Left kidney (tissue), 8 donors: ENCODE measurements at places on chromosomes 12 and 14.

DNA sequence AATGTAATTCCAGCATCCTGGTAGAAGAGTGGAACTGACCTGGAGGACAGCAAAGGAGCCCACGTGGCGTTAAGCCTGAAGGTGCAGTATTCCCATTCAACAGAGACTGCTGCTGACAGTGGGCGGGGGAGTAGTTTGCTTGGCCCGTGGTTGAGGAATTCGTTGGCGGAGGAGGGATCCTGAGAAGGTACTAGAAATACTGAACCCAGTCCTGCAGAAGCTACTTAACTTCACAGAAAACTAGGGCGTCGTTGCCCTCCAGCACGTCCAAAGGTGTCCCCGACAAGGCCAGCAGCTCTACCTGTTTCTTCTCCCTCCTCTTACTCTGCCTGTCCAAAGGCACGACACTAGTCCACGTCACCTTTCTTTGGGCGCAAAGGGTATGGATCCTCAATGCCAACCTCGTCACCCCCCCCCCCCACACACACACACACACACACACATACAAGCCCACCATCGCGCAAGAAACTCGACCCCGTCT, 303 bp downstream of the PUS7L start:
- peak; percentile 29 for DNase-seq

DNA sequence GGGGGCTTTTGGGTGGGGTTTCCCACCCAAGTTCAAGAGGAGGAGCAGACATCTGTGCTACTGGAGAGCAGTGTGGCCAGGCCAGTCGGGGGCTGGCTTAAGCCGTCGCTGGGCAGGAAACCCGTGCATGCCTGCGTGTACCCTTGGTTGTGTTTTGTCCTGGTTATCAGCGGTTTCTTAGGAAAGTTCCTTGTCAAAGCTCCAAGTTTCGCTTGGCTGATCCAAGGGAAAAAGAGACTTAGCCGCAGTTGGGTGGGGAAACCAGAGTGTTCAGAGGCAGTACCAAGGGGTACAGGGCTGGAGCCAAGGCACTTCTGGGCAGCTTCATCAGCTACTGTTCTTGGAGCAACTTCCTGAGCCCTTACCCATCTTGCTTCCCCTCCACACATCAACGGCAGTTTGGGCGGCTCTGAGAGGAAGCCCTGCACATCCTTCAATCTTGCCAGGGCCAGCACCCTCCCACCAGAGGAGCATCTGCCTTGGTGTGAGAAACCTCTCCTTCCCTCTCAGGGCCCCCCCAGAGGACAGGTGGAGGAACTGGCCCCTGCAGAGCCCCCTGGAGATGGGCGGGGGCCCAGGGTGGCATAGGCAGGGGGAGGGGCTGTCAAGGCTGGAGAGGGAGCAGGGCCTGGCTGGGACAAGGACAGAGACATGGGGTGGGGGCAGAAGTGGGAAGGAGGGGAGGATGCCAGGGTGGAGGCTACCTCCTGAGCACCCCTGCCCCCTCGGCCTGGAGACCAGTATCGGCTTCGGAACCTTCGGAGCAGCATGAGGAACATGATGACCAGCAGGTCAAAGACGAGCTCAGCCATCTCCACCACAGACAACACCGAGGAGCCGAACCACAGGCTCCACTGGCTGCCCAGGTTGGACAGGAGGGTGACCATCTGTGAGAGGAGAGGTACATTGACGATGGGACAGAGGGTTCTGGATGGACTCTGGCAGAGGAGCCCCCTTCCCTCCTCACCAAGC, 5.8 kb upstream of the TNFRSF1A start:
- no peak for DNase-seq

GRCh38 chr12:67484791-67485480, 163.6 kb upstream of the DYRK2 start:
- no peak for DNase-seq

DNA sequence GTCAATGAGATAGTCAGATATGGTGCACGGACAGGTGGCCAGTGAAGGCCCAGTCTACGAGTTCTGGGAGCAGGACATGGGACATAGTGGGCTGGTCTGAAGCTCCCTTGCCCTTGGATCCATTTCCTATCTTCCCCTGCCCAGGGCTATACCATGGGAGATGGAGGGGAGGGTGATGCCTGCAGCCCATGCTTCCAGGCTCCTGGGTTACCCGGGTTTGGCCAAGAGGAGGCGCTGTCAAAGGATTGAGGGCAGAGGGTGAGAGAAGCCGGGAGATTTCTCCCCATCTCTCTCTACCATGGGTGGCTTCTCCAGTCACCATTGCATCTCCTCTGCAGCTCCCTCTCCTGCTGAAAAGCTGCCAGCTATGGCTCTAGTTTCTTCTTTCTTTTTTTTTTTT, 52.8 kb upstream of the LHX5 start:
- DNase-seq, result no peak

DNA sequence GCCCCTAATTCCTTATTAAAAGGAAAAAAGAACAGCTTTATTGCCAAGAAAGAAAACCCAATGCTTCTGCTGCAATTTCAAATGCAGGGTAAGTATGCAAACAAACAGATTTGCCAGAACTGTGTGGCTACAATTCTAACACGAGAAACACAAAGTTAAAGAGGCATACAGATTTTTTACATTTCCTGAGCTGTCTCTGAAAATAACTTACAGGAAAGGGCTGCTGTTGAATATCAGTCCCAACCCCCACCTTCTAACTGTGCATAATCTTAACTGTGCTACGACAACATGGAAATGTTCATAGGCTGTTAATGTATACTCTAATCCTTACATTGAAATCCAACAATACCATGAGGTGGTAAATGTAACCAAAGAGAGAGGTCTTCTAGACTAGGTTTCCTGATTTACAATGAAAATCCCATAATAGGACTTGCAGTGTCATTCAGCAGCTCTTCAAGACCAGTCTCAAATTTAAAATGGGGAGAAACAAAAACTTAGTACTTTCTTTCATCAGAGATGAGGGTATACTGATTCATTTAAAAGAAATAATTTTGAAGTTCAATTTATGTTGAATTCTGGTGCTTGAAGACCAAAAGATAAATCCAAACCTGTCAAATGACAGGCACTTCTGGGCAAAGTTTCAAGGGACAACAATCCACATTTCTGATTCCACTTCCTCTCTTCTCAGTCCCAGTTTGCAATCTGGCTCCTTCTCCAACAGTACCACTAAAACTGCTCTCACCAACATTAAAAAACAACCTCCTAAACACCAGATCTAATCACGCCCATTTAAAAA, 14.4 kb downstream of the FGD6 start:
- DNase-seq, result no peak

GRCh38 chr14:76729953-76730505, 31.2 kb upstream of the VASH1 start:
- no peak for DNase-seq

DNA sequence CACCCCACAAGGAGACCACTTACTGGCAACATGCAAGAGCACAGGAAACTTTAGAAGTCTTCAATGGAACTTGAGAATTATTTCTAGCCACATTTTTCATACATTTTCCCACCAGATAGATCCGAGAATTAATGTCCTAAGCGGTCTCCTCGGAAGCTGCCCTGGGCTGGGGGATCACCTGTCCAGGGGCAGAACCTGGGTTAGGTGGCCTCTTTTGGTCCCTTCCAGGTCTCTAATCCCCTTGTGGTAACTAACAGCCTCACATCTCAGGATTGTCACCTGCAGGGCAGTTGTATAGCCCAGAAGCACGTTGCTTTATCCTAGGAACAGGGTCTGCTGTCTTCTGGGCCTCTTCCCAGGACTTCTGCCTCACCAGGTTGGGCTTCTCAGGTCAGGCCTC, 38.7 kb upstream of the PRMT8 start:
- DNase-seq, result no peak

GRCh38 chr12:71214511-71215285, 56.9 kb upstream of the TSPAN8 start:
- DNase-seq, result no peak

DNA sequence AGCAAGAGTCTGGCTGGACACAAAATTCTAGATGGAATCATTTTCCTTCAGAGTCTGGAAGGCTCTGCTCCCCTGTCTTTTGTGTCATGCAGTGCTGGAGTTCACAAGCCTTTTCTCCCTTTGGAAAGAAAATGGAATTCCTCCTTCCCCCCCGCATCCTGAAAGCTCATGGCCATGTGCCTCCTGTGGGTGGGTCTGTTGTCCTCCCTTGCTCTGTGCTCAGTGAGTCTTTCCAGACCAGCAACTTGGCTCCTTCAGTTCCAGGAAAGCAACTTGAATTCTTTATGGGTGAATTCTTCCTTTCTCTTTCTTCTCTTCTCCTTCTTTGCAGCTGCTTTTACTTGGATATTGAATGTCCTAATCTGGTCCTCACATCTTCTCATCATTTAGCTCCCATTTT, 70.2 kb downstream of the TUNAR start:
- DNase-seq, result no peak
